NCI-H1105 (cell line): ENCODE measurements at places on chromosomes 4 and X.

GRCh38 chrX:100673397-100673953 lies 29.5 kb downstream of the SRPX2 start:
- no peak for DNase-seq

DNA sequence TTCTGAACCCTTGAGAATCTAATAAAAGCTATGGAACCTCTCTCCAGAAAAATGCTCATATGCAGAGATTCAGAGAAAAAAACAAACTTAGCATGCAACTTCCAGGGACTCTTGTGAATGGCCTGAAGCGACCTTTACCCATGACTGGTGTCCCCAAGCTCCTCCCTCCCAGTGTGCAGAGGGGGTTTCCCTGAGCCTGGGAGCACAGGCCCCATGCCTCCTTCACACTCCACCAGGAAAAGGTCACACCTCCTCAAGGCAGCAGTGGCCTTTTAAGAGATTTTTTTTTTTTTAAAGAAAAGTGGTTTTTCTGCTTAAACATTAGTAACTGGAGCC lies 13.3 kb upstream of the UBA6 start:
- DNase-seq: no peak

DNA sequence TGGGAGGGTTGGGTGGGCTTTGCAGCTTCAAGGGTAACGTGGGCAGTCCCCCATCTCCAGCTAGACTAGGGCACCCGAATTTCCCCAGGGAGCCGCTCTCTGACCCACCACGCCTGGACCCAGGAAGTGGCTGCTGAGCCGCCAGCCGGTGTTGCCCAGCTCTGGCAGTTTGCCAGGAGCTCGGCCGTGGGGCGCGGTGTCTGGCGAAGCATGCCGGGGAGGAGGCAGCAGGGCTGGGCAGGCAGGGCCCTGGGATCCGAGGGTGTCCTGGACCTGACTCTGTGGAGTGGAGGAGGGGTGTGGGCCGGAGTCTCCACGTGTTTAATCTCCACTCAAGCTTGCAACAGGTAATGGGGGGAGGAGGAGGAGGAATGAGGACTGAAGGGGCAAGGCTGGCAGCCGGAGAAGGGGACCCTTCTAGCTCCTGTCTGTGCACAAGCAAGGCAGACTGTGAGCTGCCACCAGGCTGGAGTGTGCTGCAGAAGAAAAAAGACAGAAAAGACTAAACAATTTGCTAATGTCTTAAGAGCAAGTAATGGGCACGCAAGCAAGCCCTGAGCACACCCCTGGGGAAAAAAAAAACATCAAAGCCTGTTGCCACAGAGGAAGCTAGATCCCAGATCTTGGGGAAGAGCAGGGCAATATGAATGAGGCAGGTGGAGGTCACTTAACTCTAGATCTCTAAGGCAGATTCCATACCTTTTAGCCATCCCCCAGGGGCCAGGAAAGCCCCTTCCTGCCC lies 2.4 kb downstream of the LONRF3 start:
- DNase-seq: no peak

DNA sequence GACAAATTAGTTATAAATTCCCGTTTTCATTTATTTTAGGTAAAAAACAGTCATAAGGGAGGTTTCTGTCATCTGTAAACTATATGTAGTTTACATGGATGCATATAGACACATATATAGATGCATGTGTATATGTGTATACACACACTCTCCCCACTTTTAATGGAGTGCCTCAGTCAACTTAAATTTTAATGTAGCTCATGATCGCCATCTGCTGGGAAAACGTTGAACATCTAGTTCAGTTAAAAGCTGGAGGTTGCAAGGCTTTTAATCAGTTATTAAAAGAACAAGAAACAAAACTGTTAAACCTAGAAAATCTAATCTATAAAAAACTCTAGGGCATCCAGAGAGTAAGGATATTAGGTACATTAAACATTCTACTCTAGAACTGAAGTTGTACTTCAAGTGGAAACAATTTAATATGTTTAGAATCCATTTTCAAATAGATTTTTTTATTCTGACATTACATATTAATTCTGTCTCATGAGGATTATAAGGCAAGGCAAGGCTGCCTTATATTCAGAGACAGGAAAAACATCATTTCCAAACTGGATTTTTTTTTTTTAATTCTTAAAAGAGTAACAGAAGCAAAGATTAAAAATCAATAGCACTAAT lies 122.6 kb downstream of the SHISA3 start:
- DNase-seq: no peak

GRCh38 chr4:70718811-70719604 lies 2.8 kb upstream of the RUFY3 start:
- no peak for DNase-seq
